ENCODE measurements at places on chromosomes 16 and 17.

- DNase-seq, result no peak
Observed at GRCh38 chr16:13148836-13149235, 247.4 kb downstream of the SHISA9 start.

- DNase-seq, result no peak
Observed at GRCh38 chr17:17813725-17814095, 23.1 kb downstream of the SREBF1 start.

DNA sequence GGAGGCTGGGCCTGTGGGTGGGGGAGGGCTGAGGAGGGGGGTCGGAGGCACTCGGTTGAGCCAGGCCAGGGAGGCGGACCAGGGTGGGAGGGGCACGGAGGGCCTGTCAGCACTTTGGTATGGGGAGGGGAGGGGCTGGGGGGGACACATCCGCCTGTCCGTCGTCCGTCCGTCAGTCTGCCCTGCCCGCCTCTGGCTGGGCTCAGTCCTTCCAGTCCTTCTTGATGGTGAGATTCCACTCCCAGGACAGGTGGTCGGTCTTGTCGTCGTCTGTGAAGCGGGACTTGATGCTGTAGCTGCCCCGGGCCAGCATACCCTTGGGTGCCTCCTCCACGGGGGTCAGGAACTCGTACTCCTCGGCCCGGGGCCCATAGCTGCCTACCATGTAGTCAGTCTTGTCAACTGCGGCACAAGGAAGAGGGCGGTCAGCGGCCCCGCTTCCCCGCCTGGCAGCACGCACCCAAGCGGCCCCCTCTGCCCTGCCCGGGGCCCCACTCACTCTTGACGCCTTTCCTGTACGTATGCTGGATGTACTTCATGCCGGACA lies 2.4 kb downstream of the ARHGDIA start:
- DNase-seq, result no peak

GRCh38 chr16:67269766-67270165 lies 9.6 kb upstream of the PLEKHG4 start:
- no peak for DNase-seq

DNA sequence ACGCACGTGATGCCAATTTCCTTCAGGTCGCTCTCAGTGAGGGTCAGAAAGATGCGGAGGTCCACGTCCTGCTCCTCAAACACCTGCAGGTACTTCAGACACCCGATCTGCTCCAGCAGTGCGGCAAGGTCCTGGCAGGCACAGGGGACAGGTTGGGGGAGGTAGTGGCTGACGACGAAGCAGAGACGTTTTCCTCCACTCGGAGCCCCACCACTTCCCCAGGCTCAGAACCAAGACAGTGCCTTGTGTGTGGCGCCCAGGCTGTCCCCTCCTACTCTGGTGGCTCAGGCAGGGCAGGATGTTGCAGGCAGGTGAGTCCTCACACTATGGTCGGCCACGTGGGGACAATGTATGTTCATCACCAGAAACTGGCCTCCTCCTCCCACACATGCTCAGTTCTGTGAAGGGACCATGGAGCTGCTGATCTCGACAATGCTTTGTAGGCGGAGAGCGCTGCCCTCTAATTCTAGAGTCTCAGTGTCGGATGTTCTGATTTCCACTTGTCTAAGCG lies 5.7 kb downstream of the NUDT16L1 start:
- no peak for DNase-seq

GRCh38 chr16:1447965-1448364 lies 3.6 kb upstream of the CCDC154 start:
- no peak for DNase-seq

- DNase-seq, result no peak
Observed at GRCh38 chr16:77624085-77624484, 98.2 kb upstream of the NUDT7 start.

GRCh38 chr16:6374821-6375220 lies 957.8 kb upstream of the RBFOX1 start:
- DNase-seq, result no peak

- DNase-seq, result no peak
Observed at GRCh38 chr17:46831573-46832330, 13.3 kb upstream of the WNT3 start.

GRCh38 chr16:11747949-11748403 lies 5.3 kb upstream of the TXNDC11 start:
- DNase-seq, result no peak

GRCh38 chr17:10652984-10653659 lies 4.0 kb downstream of the MYH3 start:
- DNase-seq, result no peak

GRCh38 chr17:3012926-3013581 lies 50.4 kb downstream of the OR1D5 start:
- no peak for DNase-seq

- no peak for DNase-seq
Observed at GRCh38 chr16:86497551-86498021, 12.7 kb upstream of the FOXF1 start.

DNA sequence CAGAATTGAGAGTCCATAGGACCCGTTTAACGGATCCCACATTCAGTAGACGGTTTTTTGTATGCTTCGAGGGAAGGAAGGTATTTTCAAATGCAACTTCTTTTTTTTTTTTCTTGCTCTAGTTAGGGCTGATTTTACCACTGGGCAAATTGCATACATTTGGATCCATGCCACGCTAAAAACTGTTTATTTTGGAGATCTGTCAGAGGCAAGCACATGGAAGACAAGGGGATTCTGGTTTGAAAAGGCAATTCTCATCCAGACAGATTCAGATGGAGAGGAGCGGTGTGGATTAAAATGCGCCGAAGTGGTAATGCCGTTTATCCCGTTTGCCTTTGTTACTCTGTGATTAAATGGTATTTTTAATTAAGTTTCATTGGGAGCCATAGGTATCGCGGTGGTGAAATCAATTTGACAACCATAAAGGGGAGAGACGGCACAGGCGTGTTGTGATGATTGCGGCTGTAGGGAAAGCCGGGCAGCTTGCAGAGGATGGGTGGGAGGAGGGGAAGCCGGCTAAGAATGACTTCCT lies 170.4 kb downstream of the IRX3 start:
- no peak for DNase-seq

DNA sequence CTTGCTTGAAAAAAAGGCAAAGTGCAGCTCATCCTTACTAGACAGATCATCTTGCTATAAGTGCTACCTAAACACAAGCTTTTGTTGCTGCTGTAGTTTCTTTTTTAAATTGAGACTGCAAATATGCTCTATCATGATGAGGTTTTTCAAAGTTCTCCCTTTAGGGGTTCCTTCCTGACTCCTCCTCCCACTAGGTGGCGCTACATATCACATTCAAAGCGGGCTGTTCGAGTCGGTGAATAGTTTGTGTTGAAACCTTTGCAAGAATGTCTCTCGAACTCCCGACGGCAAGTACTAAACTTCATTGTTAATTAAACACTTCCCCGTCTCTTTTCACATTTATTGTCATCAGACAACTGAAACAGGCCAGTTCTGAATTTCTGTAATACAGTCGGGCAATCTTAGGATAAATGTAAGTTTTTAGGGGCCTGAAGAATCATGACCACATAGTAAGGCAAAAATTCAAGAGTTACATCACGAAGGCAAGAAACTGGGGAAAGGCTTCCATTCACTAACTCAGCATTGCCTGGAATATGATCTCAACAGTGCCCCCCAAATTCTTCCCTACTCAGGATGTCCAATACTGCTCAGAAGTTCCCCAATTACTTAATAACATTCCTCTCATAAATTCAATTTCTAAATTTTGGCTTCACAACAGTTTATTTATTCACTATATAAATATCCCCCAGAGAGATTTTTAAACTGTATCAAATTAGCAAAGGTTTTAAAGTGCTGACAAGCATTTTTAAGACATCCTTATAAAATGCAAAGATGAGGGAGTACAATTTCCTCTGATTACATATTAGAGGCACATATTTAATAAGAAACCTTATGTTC lies 6.7 kb downstream of the HS3ST3A1 start:
- DNase-seq, result peak; percentile 49

- DNase-seq, result no peak
Observed at GRCh38 chr17:75557075-75557851, 30.3 kb upstream of the MYO15B start.

DNA sequence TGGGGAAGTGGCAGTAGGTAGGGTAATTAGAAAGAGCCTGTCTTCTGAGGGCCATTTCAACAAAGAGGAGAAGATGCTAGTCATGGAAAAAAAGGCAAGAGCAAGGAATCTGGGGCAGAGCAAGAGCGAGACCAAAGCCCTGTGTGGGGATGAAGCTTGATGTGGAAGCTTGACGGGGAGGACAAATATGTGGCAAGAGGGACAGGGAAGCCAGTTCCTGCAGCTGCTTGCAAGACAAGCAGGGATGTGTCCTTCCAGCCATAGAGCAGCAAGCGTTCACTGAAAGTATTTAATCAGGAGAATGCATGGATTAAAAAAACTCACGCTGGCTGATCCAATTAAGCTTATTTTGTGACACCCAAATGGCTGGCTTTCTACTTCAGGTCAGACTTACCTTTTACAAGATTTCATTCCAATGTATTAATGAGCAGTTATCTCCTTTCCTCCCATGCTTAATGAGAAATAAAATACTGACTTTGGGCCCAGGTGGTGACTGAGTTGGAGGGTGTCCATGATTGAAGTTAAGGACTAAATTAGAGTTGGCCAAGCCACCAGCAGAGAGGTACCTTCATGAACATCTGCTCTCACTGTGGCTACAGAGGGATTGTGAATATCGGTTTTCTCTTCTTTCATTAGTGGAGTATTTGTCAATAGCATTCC lies 76.8 kb downstream of the ABCA8 start:
- DNase-seq, result no peak

DNA sequence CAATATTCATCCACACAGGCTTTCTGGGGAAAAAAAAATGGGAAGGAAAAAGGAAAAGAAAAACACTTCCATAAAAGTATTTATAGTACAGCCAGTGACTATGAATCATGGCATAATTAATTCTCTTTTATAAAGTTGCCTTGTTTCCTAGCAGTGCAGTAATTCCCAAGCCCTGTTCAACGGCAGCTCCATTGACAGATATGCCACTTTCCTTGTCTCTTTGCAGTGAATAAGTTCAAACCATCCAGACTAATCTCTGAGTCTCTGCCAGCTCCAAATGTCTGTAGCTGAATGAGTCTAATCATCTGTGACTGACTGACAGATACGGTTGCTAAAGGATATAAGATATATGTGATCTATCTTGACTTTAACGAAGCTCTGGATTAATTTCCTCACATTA lies 52.9 kb upstream of the KCNJ16 start:
- DNase-seq, result no peak

- peak; percentile 82 for DNase-seq
Observed at GRCh38 chr17:59668816-59669215, 38.4 kb downstream of the PTRH2 start.

- no peak for DNase-seq
Observed at GRCh38 chr17:27577121-27577761, 53.7 kb upstream of the LGALS9 start.
